ENCODE measurements at places on chromosomes 16 and 17.
A peak's percentile ranks its signal among the peaks of the same experiment; 100 is the strongest.

DNA sequence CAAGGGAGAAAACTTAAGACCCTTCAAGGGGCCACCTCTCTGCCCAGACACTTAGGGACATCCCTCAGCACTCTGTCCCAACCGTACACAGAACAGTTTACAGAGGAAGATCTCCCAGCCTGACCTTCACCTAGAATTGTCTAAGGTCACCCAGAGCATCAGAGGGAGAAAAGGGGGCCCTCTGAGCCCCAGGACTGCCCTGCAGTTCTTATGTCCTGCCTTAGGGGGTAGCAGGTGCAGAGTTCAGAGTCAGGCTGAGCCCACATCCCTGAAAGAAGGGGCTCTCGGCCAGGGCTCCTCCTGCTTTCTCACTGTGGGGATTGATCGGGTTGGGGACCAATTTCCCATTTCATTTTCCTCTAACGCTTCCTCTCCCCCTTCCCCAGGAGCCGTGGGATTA, 15.4 kb downstream of the CA4 start:
- no peaks in the 10 kb centered on the region for H3K36me3 ChIP-seq
- DNase-seq: no peak
- peaks cover 14% of the 10 kb centered on the region for H3K27me3 ChIP-seq
- no peak overlapping the region for H3K4me3 ChIP-seq
- no peak overlapping the region for H3K27ac ChIP-seq

DNA sequence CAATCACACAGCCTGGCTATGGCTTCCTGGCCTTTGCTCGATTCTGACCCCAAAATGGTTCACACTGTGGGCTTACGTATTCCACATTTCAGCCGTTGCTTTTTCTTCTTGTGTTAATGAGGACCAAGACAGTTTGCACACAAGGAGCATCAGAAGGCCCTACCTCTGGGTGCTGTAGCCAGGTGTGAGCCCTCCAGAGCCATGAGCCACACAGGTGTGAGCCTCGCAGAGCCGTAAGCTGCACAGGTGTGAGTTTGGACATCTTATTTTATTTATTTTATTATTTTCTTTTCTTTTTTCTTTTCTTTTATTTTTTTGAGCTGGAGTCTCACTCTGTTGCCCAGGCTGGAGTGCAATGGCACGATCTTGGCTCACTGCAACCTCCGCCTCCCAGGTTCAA, 70.6 kb downstream of the LMF1 start:
- H3K27ac ChIP-seq: no peak overlapping the region
- H3K4me1 ChIP-seq: no peaks in the 10 kb centered on the region
- H3K27me3 ChIP-seq: no peaks in the 10 kb centered on the region
- DNase-seq: no peak
- no peak overlapping the region for H3K4me3 ChIP-seq

DNA sequence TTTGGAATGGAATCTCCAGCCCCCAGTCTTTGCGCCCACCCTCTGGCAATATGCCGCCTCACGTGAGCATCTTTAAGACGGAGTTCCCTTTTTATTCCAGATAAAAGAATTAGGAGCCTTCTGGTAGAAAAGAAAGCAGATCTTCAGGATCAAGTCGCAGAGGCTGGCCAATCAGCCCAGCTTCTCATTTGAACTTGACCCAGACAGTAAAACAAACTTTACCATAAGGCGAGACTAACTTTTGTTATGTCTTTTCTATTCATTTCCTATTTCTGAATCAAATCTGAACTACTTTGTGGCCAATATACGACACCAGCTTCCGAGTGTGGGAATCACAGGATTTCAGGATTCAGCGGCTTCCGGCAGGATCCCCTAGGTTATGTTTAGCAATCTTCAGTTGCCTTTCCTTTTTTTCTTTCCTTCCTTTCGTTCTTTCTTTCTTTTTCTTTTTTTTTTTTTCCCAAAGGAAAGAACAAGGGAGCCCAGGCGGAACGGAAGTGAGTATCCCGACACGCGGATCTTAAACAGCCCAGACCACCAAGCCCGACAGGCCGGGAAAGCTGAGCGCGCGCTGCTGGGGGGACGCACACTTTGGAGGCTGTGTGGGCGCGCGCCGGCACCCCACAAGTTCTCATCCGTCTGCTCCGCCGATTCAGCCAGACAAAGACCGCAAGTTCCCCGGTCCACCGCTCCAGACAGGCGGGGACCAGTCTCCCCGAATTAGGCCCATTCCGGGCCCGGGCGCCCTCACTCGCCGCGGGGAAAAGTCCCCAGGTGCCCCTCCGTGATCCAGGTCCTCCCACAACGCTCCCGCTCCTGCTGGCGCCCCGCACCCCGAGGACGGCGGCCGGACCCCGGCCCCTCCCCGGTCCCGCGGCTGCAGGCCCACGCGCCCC, 633 bp downstream of the TBC1D16 start:
- peaks cover 11% of the 10 kb centered on the region for H3K4me1 ChIP-seq
- peak overlapping the region; percentile 95 for H3K4me3 ChIP-seq
- H3K27ac ChIP-seq: peak overlapping the region; percentile 67
- DNase-seq: peak; percentile 57
- peaks cover 33% of the 10 kb centered on the region for H3K27me3 ChIP-seq

- DNase-seq: no peak
- H3K27me3 ChIP-seq: no peaks in the 10 kb centered on the region
- no peak overlapping the region for H3K4me3 ChIP-seq
- peaks cover 11% of the 10 kb centered on the region for H3K4me1 ChIP-seq
- no peaks in the 10 kb centered on the region for H3K36me3 ChIP-seq
Measured at GRCh38 chr17:40241252-40241834, 22.2 kb downstream of the WIPF2 start.

- H3K36me3 ChIP-seq: peaks cover 3% of the 10 kb centered on the region
- DNase-seq: no peak
- no peaks in the 10 kb centered on the region for H3K27me3 ChIP-seq
- peak overlapping the region; percentile 15 for H3K4me3 ChIP-seq
Measured at GRCh38 chr16:24749310-24749709, 19.9 kb downstream of the TNRC6A start.

DNA sequence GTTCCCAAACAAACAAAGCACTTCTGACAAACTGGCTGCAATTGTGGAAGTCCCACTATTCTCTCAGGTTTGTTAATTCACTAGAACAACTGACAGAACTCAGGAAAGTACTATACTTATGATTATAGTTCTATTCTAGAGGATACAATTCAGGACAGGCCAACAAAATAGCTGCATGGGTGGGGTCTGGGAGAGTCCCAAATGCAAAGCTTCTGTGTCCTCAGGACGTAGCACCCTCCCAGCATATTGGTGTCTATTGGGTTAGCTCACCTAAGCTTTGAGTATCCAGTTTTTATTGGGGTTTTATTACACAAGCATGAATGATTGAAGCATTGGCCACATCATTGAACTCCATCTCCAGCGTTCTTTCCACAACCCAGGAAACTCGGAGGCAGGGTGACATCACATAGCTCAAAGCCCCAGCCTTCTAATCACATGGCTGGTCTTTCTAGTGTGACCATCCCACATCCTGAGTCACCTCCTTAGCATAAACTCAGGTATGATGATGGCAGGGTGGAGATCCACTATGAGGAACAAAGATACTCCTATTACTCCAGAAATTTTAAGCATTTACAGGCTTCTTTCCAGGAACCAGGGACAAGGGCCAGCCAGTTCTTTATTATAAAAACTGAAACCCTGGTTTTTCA, 43.9 kb upstream of the CCNF start:
- no peaks in the 10 kb centered on the region for H3K4me1 ChIP-seq
- H3K27ac ChIP-seq: no peak overlapping the region
- H3K27me3 ChIP-seq: peaks cover 14% of the 10 kb centered on the region
- no peak for DNase-seq
- peaks cover 2% of the 10 kb centered on the region for H3K36me3 ChIP-seq
- no peak overlapping the region for H3K4me3 ChIP-seq

DNA sequence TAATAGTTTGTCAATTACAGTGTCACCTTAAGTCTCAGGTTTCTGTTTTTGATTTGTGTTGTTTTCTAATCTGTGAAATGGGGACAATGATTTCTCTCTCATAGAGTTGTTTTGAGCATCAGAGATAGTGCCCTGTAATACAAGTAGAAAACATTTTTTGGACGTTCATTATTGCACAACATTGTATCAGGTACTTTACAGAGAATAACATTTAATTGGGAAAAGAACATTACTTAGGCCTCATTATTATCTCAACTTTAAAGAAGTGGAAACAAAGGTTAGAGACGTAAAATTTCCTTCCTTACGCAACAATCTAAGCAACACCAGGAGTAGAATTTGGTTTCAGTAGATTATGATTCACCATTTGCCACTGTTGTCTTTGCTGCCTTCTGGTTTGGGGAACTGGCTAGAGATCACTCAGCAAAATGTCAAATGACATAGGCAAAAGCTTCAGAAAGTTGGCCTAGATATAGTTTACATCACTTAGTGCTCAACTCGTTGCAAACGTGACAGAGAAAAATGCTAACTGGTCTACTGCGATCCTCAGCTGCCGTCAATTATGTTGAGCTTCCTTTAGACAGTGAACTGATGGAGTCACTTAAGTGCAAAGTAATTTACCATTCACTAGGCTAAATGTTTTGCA, 1026.8 kb downstream of the CDH11 start:
- no peaks in the 10 kb centered on the region for H3K4me1 ChIP-seq
- DNase-seq: no peak
- no peak overlapping the region for H3K27ac ChIP-seq
- no peaks in the 10 kb centered on the region for H3K36me3 ChIP-seq
- no peak overlapping the region for H3K4me3 ChIP-seq

DNA sequence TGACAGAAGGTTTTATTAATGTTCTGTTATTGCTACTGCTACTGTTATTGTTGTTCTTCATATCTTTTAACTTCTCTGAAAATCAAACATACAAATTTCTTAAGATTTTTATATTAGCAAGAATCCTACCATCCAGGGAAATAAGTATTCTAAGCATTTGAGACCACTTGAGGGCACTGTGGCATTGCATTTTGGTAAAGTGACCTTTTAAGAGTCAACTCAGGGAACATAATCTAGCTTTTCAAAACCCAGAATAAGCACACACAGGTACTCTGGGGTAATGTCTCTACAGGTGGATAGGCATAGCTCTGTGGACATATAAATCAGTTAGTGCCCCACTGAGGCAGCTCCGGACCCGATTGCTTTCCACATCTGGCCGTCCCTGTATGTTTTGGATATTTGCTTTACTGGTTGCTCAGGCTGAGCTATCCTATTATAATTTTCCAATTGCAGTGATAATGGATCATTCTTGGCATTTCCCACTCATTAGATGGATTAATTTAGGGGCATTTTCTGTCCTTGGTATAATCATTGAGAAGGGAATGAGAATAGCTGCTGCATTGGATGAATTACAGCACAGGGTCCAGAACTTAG, 1425.1 kb upstream of the CDH8 start:
- H3K27ac ChIP-seq: no peak overlapping the region
- no peaks in the 10 kb centered on the region for H3K27me3 ChIP-seq
- peaks cover 2% of the 10 kb centered on the region for H3K36me3 ChIP-seq
- DNase-seq: no peak

- H3K27me3 ChIP-seq: no peaks in the 10 kb centered on the region
- no peak overlapping the region for H3K4me3 ChIP-seq
- H3K27ac ChIP-seq: no peak overlapping the region
- H3K36me3 ChIP-seq: peaks cover 4% of the 10 kb centered on the region
Measured at GRCh38 chr17:82058230-82058854, 6.6 kb downstream of the GPS1 start.

GRCh38 chr17:39665642-39666224, 584 bp downstream of the TCAP start:
- H3K27me3 ChIP-seq: peaks cover 19% of the 10 kb centered on the region
- DNase-seq: no peak
- no peak overlapping the region for H3K4me3 ChIP-seq

- no peaks in the 10 kb centered on the region for H3K27me3 ChIP-seq
- DNase-seq: no peak
- H3K36me3 ChIP-seq: no peaks in the 10 kb centered on the region
- no peak overlapping the region for H3K27ac ChIP-seq
- H3K4me3 ChIP-seq: no peak overlapping the region
- peaks cover 9% of the 10 kb centered on the region for H3K4me1 ChIP-seq
Measured at GRCh38 chr17:79987187-79987934, 48.3 kb downstream of the TBC1D16 start.

GRCh38 chr17:77733576-77734296, 224.8 kb upstream of the TNRC6C start:
- peaks cover 8% of the 10 kb centered on the region for H3K36me3 ChIP-seq
- H3K27ac ChIP-seq: no peak overlapping the region
- H3K4me3 ChIP-seq: no peak overlapping the region
- DNase-seq: no peak
- H3K4me1 ChIP-seq: peaks cover 4% of the 10 kb centered on the region

DNA sequence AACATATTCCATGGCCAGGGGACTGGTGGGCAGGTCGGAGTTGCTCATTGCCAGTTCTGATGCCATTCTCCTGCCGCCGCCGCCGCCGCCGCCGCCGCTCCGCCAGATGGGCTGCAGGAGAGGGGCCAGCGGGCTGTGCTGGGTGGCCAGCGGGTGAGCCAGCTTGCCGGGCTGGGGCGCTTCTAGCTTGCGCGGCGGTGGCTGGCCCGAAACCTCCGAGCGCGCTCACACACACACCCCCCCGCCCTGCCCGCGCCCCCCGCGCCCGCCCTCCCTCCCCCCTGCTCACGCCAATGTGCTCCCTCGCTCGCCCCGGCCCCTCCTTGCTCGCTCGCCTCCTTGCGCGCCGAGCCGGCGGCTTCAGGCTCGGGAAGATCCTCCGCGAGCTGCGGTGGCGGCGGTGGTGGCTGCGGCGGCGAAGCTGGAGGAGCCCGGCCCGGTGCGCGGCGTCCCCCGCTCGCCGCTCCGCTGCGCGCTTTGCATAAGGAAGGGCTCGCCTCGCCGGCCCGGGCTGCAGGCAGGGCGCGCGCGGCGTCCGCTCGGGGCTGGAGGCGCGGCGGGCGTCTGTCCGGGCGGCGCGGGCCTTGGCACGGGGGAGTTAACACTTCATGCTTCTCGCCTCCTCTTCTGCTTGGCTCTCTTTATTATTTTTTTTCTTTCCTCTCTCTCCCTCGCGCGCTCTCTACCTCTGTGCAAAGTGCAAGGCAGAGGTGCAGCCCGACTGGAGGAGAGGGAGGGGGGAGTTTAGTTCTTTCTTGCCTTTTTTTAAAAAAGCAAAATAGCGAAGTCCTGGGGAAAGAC, 500 bp downstream of the MAF start:
- H3K4me3 ChIP-seq: peak overlapping the region; percentile 97
- peaks cover 35% of the 10 kb centered on the region for H3K27me3 ChIP-seq
- H3K4me1 ChIP-seq: peaks cover 46% of the 10 kb centered on the region
- DNase-seq: peak; percentile 61
- H3K27ac ChIP-seq: peak overlapping the region; percentile 98

DNA sequence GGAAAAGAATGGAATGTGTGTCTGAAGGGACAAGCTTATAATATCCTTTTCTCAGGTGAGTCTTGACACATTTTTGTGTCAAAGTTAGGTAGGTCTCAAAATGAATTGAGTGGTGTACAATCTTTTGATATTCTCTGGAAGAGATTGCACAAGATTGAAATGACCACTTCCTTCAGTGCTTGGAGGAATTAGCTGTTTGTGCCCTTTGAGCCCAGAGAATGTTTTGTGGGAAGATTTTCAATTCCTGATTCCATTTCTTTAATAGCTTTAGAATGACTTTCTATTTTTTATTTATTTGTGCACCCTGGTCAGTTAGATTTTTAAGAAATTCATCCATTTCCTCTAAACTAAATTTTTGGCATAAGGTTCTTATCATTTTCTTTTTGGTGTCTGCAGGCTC, 1.6 kb upstream of the CCL13 start:
- peaks cover 25% of the 10 kb centered on the region for H3K27me3 ChIP-seq
- no peak overlapping the region for H3K4me3 ChIP-seq
- no peak for DNase-seq
- H3K4me1 ChIP-seq: no peaks in the 10 kb centered on the region
- no peaks in the 10 kb centered on the region for H3K36me3 ChIP-seq

- no peaks in the 10 kb centered on the region for H3K27me3 ChIP-seq
- H3K4me1 ChIP-seq: peaks cover 85% of the 10 kb centered on the region
- DNase-seq: no peak
- no peak overlapping the region for H3K4me3 ChIP-seq
- H3K36me3 ChIP-seq: no peaks in the 10 kb centered on the region
Measured at GRCh38 chr16:29025735-29026134, 40.9 kb downstream of the LAT start.
